ENCODE measurements at places on chromosomes 12 and 14. TPM values are rescaled to one million over a fixed set of nuclear protein-coding genes. Genes with fewer than 3 reads are reported as not detected.

ZDHHC22 gene
- not detected for total RNA-seq

BCAT1 gene
- 54.4 TPM for total RNA-seq

CD27 gene
- 0.25 TPM for total RNA-seq

CELA1 gene
- total RNA-seq = not detected

OASL gene
- total RNA-seq = 0.31 TPM

B3GNT4 gene
- total RNA-seq = not detected

PCED1B gene
- total RNA-seq = 1.6 TPM

PTPRQ gene
- total RNA-seq = 0.37 TPM

SLC41A2 gene
- total RNA-seq = 26.2 TPM

TIMM9 gene
- total RNA-seq = 26.1 TPM

DNA sequence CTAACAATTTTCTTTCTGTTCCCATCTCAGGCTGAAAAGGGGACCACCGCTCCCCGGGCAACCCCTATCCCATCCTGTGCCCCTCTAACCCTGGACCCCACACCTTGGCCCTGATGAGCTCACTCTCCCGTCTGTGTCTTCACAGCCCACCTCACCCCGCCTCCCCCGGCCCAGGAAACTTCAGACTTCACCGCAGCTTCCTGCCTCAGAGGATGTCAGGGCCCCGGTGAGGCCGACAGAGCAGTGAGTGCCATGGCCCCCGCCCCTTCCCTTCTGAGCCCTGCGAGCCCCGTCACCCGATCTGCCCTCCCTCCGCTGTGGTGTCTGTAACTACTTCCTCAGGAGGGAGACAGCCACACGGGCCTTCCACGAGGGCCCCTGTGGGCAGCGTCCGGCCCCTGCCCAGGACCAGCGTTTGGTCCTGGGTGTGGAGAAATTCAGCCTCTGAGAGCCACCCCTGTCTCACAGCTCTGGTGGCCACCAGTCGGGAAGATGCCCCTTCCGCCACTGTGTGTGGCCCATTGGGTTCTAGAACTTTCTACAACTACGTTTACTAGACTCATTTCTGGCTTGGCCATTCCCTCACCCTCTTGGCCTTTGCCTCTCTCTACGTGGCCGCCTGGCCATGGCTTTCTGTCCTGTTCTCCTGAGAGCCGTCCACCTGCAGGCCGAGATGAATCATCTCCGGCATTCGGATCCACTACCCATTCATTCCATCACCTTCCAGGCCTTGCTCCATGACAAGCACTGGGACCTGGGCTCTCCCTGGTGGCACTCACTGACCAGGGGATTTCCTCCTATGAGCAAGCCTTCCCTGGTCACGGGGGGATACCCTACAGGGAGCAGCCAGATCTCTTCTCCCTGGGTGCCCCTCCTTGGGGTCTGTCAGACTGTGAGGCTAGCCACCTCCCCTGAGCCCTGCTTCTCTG, 3.4 kb downstream of the RHOF start:
- no peak for DNase-seq

DNA sequence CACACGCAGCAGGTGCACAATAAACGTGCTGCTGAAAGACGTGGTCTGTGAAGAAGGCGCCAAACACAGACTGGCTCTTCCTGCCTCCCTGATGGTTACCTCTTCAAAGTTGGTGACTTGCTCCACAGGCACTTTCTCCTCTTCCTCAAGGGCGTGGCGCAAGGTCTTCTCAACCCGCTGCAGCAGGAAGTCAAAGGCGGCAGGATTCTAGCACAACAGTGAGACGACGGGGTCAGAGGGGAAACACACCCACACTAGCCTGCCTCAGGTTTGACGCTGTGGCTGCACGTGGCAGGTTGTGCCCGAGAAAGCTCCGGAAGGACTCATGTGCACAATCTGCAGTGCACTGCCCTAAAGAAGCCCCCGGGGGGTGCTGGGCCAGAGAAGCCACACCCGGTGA, 15.0 kb downstream of the POLE start:
- DNase-seq = no peak

- peak; percentile 44 for DNase-seq
Measured at GRCh38 chr14:104827177-104828055, 26.5 kb downstream of the ZBTB42 start.

GRCh38 chr14:98799891-98800290, 472.1 kb downstream of the BCL11B start:
- no peak for DNase-seq

- DNase-seq = peak; percentile 34
Measured at GRCh38 chr12:95214466-95214865, 2.8 kb downstream of the FGD6 start.

DNA sequence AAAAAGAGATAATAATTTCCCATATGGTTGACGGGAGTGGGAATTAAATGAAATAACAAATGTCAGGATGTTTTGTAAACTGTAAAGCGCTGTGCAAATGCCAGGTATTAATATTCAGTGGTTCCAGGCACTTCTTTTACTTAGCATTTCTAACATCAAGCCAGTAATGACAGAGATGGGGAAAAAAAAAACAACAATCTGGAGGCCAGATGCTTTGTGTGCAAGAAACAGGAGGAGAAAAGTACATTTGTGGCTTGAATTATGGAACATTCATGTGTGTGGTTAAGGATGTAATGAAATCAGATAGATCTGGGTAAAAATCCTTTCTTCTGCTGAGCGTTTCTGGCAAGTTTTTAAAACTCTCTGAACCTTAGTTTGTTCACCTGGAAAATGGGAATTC, 509.6 kb downstream of the FUT8 start:
- no peak for DNase-seq

DNA sequence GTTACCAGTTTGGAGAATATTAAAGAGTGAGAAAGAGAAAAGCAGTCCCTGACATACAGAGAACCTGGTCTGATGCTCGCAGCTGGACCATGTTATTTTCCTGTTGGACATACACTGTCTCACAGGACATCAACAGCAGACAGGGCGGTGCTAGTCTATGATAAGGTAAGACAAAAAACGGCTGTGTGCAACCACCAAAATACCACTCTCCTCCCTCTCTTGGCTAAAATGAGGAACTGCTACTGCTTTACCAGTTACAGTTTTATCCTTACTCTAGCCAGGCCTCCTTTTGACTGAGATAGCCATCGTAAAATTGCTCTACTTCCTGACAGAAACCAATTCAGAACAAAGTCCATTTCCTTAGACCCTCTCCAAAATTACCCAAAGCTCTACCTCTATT, 47.0 kb upstream of the ERGIC2 start:
- DNase-seq = no peak

DNA sequence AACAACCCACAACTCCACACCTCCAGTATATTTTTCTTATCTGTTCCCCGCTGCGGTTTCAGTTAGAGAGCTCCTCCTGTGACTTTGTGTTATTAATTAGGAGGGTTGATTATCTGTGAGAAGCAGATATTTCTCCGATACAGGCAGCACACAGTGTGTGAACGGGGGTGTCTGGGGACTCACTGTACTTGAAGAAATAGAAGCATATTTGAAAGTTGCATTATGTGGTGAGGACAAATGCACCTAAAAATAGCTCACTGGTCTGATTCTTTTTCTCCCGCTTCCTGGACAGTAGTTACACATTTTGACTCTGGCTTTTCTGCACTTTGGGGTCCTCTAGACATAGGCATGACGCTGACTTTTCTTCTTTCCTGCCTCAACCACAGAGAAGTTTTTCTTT, 277.7 kb downstream of the VRK1 start:
- DNase-seq = no peak

GRCh38 chr12:47814539-47815170, 5.0 kb downstream of the HDAC7 start:
- no peak for DNase-seq

GRCh38 chr14:75812622-75813021, 151.6 kb downstream of the TTLL5 start:
- DNase-seq = no peak

DNA sequence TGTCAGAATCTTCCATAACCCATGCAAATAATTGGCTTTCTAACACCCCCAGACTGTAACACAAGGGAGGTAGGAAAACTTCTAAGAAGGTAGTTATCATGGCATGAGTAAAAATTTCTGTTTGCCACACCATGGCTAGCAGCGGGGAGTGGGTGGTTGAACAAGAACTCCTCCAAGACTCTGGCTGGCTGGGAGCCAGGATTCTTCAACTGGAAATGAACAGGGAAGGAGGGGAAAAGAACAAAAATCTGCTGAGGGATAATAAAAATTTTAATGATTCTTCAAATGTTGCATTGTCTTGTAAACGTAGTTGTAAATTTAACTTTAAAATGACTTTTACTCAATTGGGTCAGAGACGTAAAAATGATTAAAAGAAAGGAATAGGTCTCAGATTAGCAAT, 78.9 kb downstream of the AKAP6 start:
- DNase-seq = no peak

DNA sequence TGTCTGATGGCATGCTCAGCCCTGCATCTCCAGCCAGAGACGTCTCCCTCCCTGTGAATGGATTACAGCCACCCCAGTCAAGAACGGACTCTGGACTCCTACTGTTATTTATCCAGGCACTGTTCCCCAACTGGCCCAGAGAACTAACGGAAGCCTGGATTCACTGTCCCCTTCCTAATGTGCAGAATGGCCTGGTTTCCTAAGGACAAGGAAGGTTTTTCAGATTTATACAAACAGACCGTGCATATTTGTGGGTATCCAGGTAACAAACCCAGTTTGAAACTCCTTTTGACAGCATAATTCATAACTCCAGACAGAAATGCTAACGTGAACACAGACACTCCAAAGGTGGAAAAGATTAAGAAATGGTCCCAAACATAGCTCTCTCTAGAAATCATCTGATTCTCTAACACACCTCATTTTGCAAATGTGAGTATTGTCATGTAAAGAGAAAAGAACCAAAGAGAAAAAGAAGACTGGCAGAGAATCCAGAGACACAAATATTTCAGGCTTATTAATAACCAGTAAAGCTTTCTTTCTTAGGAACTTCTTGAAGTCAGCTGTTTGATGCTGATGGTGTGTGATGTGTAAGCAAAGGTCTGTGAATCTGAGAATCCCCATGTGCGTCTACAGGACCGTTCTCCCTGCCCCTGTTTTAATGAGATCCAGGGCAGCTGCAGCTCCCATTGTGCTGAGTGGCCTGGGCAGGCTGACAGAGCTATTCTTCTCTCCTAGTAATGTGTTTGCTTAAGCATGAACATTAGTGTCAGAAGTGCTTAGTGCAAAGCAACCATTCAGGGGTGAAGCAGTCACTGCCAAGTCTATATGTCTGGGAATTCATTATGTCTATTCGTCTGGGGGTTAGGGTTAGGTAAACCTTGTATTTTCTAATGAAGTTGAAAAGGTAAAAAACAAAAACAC, 86.8 kb upstream of the HIF1A start:
- DNase-seq = no peak

- no peak for DNase-seq
Measured at GRCh38 chr14:64676410-64677008, 27.7 kb upstream of the PLEKHG3 start.

GRCh38 chr14:104114421-104115130, 23.8 kb upstream of the KIF26A start:
- peak; percentile 54 for DNase-seq

DNA sequence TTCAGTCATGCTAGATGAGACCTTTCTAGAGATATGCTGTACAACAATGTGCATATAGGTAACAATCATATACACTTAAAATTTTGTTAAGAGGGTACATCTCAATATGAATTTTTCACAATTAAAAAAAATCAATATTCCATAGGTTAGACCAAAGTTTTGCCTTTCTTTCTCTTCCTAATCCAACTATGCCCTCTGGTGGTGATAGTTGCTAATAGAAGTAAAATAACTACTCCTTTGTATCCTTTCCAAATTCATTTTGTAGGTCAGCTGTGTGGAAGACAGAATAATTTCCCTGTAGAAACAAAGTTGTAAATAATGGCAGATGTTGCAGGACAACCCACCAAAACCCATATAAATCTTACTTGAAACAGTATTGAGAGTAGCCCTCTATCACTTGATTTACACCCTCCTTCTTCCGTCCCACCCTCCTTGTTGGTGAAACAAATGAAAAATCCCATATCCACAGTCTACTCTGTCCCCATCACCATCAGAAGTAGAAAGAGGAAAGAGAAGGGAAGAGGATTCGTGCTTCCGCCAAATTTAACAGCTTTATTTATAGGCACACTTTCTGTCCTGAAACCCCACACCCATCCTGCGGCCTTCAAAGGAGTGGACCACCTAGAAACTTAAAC, 34.2 kb upstream of the KICS2 start:
- DNase-seq = no peak

DNA sequence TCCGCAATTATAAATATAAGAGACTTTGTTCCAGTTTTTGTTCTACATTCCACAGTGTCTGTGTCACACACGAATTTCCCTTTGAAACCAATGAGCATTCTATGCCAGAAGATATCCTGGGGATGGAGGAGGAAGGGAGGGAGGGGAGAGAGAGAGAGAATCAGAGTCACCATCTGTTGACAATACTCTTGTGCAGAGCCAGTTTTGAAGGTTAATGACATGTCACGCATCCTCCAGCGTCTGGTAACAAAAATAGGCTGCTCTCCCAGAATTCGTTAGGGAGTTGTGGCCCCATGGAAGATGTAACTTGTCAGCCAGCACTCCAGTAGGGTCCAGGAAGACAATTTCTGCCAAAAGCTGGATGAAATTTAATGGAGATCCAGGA, 213.5 kb upstream of the KRR1 start:
- no peak for DNase-seq

DNA sequence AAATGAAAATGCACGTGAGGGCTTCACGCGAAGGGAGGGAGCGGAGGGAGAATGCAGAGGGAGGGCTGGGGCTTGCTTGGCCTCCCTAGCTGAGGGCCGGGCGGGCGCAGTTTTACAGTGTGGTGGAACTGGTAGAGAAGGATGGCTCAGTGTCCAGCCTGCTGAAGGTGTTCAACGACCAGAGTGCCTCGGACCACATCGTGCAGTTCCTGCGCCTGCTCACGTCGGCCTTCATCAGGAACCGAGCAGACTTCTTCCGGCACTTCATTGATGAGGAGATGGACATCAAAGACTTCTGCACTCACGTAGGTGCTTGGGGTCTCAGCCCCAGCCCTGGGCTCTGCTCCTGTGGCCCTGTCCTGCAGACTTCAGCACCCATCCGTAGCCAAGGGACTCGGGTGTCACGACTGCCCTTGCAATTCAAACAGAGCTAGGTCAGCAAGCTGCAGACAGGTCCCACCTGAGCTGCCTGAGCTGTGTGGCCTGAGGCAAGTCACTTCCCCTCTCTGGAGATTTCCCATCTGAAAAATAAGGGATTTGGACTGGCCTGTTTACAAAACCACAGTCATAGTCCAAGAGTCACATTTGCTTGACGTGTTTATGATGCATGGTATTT, 18.4 kb downstream of the OTUB2 start:
- no peak for DNase-seq
